ENCODE measurements at places on chromosomes 7 and 10.

DNA sequence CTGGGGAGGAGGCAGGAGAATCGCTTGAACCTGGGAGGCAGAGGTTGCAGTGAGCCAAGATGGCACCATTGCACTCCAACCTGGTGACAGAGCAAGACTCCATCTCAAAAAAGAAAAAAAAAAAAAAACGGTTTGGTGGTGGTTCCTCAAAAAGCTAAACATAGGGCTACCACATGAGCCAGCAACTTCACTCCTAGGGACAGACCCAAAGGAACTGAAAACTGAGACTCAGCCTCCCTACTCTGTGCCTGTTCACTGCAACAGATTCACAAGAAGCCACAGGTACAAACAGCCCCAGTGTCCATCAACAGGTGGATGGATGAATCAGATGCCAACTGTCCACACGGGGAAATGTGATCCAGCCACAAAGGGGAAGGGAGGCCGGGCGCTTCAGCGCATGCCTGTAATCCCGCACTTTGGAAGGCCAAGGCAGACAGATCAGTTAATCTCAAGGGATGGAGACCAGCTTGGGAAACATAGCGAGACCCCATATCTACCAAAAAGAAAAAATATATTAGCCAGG lies 79.1 kb upstream of the TNRC18 start:
- H3K4me3 ChIP-seq, result no peak overlapping the region
- H3K27me3 ChIP-seq, result no peaks in the 10 kb centered on the region
- H3K36me3 ChIP-seq, result peaks cover 44% of the 10 kb centered on the region
- no peak overlapping the region for H3K27ac ChIP-seq
- H3K4me1 ChIP-seq, result no peaks in the 10 kb centered on the region

- H3K27ac ChIP-seq, result peak within 1 kb of the TSS; percentile 88
- no peaks in the 10 kb centered on the region for H3K27me3 ChIP-seq
- H3K4me1 ChIP-seq, result peaks cover 26% of the 10 kb centered on the region
- H3K4me3 ChIP-seq, result peak within 1 kb of the TSS; percentile 90
- peak; percentile 99 for DNase-seq
These were observed at the start of gene STMP1 for GRCh38 chr7:135662373-135663114. TSS of gene STMP1 (plus strand) at chr7:135662514.

DNA sequence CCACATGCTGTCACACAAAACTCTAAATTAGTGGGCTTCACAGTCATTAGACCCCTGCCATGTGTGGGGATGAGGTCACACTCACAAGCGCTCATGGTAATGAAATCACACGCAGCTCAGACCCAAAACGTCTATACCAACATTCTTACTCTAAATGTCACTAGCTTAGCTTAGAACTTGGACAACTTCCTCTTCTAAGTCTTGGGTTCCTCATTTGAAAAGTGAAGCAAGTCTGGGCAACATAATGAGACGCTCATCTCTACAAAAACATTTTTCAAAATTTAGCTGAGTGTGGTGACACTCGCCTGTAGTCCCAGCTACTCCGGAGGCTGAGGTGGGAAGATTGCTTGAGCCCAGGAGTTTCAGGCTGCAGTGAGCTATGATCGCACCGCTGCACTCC lies 92.7 kb upstream of the MACROH2A2 start:
- no peak overlapping the region for H3K27ac ChIP-seq
- no peaks in the 10 kb centered on the region for H3K4me1 ChIP-seq
- DNase-seq, result no peak
- no peaks in the 10 kb centered on the region for H3K36me3 ChIP-seq
- H3K4me3 ChIP-seq, result no peak overlapping the region
- H3K27me3 ChIP-seq, result no peaks in the 10 kb centered on the region

- no peaks in the 10 kb centered on the region for H3K27me3 ChIP-seq
- DNase-seq, result no peak
- H3K4me3 ChIP-seq, result no peak overlapping the region
- H3K36me3 ChIP-seq, result no peaks in the 10 kb centered on the region
- peaks cover 26% of the 10 kb centered on the region for H3K4me1 ChIP-seq
These were observed 3.6 kb downstream of the MCU start for GRCh38 chr10:72695496-72695895.

GRCh38 chr7:66504131-66504530 lies 124.5 kb upstream of the KCTD7 start:
- H3K36me3 ChIP-seq, result no peaks in the 10 kb centered on the region
- H3K27me3 ChIP-seq, result peaks cover 9% of the 10 kb centered on the region
- H3K4me1 ChIP-seq, result peaks cover 4% of the 10 kb centered on the region
- no peak overlapping the region for H3K4me3 ChIP-seq
- H3K27ac ChIP-seq, result no peak overlapping the region

GRCh38 chr7:44572771-44573170 lies 937 bp downstream of the DDX56 start:
- peak overlapping the region; percentile 93 for H3K4me3 ChIP-seq
- DNase-seq, result no peak
- no peaks in the 10 kb centered on the region for H3K27me3 ChIP-seq
- peak overlapping the region; percentile 93 for H3K27ac ChIP-seq
- peaks cover 22% of the 10 kb centered on the region for H3K4me1 ChIP-seq

DNA sequence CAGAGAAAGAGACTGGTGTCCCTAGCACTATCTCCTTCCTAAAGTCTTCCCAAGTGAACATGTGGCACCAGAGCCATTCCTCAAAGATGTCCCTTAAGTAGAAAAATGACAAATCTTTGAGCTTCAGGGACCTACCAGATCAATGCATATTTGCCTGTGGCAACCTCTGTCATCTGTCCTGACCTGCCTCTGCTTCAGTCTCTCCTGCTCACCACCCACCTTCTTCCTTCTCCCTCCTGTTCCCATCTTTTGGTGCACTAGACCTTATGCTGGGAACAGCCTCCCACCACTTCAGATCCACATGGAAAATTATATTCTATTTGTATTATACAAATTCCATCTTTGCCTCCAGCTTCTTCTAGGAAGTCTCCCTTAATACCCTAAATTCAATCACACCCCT lies 386.4 kb downstream of the PLXNA4 start:
- H3K4me1 ChIP-seq, result no peaks in the 10 kb centered on the region
- no peak overlapping the region for H3K27ac ChIP-seq
- DNase-seq, result no peak
- no peaks in the 10 kb centered on the region for H3K27me3 ChIP-seq

DNA sequence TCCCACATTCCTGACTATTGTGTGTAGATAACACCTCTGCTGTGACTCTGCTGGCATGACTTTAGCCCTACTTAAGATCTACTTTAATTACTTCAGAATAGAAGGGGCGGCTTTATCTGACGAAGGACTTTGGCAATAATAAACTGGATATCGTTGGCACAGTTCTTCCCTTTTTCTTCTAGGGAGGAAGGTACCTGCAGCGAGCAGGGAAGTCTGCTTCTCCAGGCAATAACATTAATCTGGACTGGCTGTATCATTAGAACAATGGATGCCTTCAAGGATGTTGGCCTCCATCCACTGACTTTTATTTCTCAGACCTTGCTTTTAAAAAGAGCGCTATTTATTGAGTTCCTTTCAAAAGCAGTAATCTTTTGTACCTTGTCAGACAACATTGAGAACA lies 172.6 kb upstream of the THSD7A start:
- no peak overlapping the region for H3K27ac ChIP-seq
- DNase-seq, result no peak
- H3K36me3 ChIP-seq, result no peaks in the 10 kb centered on the region
- no peak overlapping the region for H3K4me3 ChIP-seq

- H3K4me3 ChIP-seq, result no peak overlapping the region
- no peak for DNase-seq
- H3K27ac ChIP-seq, result no peak overlapping the region
- H3K36me3 ChIP-seq, result no peaks in the 10 kb centered on the region
- H3K27me3 ChIP-seq, result no peaks in the 10 kb centered on the region
- H3K4me1 ChIP-seq, result no peaks in the 10 kb centered on the region
These were observed 299.4 kb upstream of the VSTM2A start for GRCh38 chr7:54242776-54243175.

- no peak overlapping the region for H3K4me3 ChIP-seq
- H3K27me3 ChIP-seq, result no peaks in the 10 kb centered on the region
- peak; percentile 44 for DNase-seq
- no peaks in the 10 kb centered on the region for H3K36me3 ChIP-seq
- H3K27ac ChIP-seq, result peak overlapping the region; percentile 74
- H3K4me1 ChIP-seq, result peaks cover 23% of the 10 kb centered on the region
These were observed 87.0 kb downstream of the TBXAS1 start for GRCh38 chr7:139915864-139916716.

Measured in upper lobe of left lung (tissue), 6 donors.